ENCODE measurements at places on chromosomes 3 and 15.
A peak's percentile ranks its signal among the peaks of the same experiment; 100 is the strongest.

GRCh38 chr15:96361309-96362010 lies 31.0 kb downstream of the NR2F2 start:
- no peak for DNase-seq

DNA sequence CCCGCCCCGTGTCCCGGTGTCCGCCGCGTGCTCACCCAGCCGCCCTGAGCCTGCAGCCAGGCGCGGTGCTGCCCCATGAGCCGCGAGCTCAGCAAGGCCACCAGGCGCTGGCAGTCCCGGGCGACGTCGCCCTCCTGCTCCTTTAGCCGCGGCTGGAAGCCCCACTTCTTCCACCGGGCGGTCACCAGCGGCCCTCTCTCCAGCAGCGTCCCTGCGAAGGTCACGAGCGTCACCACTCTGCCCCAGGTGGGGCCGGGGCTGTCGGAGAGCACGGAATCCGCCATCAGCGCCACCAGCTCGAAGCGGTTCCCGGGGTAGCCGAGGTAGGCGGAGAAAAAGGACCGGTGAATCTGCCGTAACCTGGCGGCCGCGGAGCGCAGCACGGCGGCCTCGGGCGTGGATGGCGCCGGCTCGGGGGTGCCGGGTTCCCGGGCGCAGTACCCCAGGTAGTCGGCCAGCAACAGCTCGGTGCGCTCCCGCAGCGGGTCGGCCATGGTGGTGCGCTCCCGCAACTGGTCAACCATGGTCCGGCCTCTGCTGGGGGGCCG lies 298 bp downstream of the BCL2L10 start:
- DNase-seq = no peak

DNA sequence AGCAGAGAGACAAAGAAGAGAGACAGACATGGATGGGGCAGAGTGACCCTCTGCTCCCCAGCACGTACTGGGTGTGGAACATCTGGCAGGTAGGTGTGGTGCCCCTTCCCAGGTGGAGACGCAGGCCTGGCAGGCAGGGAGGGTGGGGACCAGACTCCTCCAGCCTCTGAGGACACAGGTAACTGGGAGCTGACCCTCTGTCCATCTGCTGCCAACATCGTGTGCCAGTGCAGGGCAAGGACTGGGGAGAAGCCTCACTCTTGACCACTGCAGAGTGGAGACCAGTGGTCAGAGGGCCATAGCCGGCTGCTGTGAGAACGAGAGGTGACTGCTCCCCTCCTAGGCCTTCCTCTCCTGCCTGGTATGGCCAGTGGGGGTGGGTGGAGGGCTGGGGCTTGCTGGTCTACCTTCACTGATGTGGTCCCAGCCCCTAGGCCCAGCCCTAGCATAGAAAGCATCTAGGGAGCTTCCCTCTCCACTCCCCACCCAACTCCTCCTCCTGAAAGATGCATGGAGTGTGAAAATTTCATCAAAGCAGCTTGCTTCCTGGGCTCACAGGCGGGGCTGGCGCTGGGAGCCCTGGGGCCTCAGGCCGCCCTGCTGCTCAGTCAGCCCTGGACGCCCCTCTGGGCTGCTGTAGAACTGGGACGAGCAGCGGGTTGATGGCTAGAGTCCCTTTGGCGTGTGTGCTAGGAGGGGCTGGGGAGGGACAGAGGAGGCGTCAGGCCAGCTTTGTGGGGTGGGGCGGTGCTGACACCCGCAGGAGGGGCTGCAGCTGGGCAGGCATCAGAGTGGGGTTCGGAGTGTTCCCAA lies 90.3 kb downstream of the PLXNA1 start:
- peak; percentile 30 for DNase-seq

DNA sequence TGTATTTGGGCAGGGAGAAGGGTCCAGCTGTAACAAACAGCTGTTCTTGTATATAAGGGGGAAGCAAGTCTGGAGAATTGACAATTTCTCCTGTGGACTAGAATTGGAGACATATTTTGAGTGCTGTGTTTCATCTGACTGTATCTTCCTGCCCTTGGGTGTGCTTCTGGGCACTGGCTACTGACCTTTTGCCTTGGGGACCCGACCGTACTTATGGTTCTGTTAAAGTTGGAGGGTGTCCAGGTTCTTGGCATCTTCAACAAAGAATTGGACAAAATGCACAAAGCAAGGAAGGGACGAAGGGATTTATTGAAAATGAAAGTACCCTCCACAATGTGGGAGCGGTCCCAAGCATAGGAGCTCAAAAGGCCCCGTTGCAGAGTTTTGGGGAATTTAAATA lies 31.0 kb downstream of the MAP2K1 start:
- no peak for DNase-seq

DNA sequence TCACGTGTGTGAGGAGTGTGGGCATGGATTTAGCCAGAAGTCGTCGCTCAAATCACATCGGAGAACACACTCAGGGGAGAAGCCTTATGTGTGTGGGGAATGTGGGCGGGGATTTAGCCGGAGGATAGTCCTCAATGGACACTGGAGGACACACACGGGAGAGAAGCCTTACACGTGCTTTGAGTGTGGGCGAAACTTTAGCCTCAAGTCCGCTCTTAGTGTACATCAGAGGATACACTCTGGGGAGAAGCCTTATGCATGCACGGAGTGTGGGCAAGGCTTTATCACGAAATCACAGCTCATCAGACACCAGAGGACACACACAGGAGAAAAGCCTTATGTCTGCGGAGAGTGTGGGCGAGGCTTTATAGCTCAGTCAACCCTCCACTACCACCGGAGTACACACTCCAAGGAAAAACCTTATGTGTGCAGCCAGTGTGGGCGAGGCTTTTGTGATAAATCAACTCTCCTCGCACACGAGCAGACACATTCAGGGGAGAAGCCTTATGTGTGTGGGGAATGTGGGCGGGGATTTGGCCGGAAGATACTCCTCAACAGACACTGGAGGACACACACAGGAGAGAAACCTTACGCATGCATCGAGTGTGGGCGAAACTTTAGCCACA lies 28.1 kb downstream of the ZNF589 start:
- DNase-seq = no peak

- no peak for DNase-seq
Measured at GRCh38 chr3:188390343-188390718, 236.4 kb downstream of the LPP start.

DNA sequence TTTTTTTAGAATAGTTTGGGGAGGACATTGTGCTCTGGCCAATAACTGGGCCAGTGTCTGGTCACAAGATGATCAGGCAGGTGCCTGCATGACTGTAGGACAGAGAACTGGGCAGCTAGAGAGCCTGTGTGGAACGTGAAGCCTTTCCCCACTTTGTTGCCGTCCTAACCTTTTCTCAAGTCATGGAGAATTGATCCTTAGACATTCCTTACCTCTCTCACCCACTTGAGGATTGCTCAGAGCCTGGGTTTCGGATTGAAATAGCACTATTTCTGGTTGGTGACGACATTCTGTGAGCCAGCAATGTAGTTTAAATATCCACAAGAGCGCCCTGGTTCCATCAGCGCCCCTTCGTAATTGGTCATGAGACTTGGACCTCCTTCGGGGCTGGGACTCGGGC lies 138.4 kb downstream of the IGF1R start:
- no peak for DNase-seq

- DNase-seq = no peak
Measured at GRCh38 chr15:39728845-39729244, 53.8 kb downstream of the FSIP1 start.

DNA sequence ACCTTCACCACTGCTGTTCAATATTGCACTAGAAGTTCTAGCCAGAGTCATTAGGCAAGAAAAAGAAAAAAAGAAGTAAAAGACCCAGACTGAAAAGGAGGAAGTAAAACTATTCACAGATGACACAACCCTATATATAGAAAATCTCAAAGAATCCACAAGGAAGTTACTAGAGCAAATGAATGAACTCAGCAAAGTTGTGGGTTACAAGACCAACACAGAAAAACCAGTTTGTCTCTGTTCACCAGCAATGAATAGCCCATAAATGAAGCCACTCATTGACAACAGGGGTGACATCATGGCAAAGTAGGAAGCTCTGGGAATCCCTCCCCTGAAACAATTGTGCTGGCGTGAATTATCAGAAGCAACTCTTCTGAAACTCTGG lies 4.6 kb downstream of the CFAP100 start:
- no peak for DNase-seq

Data from RWPE2 (cell line).